ENCODE measurements at places on chromosomes 2 and 18. TPM values are rescaled to one million over a fixed set of nuclear protein-coding genes. Genes with fewer than 3 reads are reported as not detected.
A peak's percentile ranks its signal among the peaks of the same experiment; 100 is the strongest.

Gene PASK
- 7.1 TPM for polyA plus RNA-seq

Gene UGT1A5
- polyA plus RNA-seq = not detected

- DNase-seq = no peak
These were observed 15.8 kb downstream of the CWC22 start for GRCh38 chr2:179991344-179991743.

Gene TOGARAM2
- 0.05 TPM for polyA plus RNA-seq

GRCh38 chr2:12066986-12067385, 320.6 kb downstream of the LPIN1 start:
- no peak for DNase-seq

GRCh38 chr2:17263570-17263968, 254.7 kb downstream of the RAD51AP2 start:
- DNase-seq = no peak

GRCh38 chr2:46260305-46260704, 36.9 kb upstream of the EPAS1 start:
- no peak for DNase-seq

Gene MAIP1
- polyA plus RNA-seq = 22.3 TPM

DNA sequence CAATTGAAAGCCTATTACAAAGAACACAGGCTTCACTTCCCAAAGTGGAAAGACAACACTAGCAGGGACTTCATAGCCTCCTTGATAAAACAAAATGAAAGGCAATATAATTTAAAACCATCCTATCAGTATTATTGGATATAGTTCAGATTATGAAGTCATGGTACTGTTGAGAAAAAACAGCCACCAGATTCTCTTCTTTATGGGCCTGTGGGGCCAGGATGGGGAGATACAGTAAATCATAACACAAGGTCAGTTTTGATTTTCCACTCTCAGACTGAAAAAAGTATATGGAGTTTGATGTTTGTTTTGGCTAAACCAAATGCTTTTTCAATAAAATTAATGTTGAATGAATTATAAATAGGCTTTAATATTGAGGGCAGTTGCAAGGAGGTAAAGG, 129.1 kb downstream of the BCL2L11 start:
- DNase-seq = no peak

DNA sequence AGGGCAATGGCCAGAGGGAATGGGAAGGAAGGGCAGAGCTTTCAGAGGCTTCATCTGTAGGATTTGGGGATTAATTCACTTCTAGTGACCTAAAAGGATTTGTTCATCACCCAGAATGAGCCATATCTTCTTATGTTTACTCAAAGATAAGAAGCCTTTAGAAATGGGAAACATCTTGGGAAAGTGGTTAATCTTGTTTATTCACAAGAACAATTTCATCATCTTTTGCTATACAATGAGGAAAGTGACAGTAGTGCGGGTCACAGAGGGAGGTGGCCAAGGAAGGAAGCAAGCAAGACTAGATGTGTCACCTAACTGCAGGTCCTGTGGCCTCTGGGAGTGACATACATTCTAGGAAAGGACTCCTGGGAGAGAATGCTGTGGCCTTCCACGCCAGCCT, 140.4 kb upstream of the ALPP start:
- no peak for DNase-seq

- DNase-seq = no peak
These were observed 26.7 kb downstream of the ZEB2 start for GRCh38 chr2:144493027-144493809.

- DNase-seq = no peak
These were observed 564.7 kb upstream of the PIK3C3 start for GRCh38 chr18:41390309-41390708.

Gene FZD7
- 0.38 TPM for polyA plus RNA-seq

DNA sequence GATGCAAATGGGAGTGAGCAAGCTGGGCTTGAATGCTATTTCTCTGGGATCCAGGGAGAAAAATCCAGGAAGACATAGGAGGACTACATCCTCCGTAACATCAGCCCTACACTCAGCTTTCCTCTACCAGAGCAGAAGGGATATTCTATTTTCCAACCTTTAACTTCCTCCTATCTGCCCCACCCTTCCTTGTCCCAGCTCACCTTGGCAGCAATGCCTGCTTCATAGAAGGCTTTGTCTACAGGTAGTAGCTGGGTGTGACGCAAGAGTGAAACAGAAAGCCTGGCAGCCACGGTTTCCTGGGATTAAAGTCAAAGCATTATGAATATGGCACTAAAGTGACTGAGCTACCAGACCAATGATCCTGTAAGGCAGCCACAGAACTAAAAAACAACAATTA, 3.9 kb downstream of the KRTCAP3 start:
- DNase-seq = peak; percentile 33

DNA sequence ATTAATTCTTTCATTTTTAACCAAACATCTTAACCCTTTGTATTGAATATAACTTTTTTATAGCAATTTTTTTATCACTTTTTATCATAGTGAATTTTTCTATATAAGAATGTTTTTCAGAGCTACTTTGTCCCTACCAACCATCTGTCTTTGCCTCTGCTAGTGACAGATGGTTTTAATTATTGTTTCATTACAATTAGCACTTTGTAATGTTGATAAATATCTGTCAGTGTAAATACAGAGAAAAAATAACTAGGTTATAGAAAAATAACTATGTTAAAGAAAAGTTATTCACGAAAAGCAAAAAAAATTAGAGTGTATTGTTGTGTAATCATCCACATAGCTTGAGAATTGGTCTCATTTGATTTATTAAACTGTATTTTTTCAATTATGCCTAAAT, 91.0 kb upstream of the CDH19 start:
- no peak for DNase-seq

- no peak for DNase-seq
These were observed 2.8 kb upstream of the NRP2 start for GRCh38 chr2:205679410-205680009.

GRCh38 chr2:237156031-237156856, 70.6 kb downstream of the COPS8 start:
- no peak for DNase-seq

- no peak for DNase-seq
These were observed 19.4 kb downstream of the FOSL2 start for GRCh38 chr2:28411956-28412609.

Gene UGT1A10
- polyA plus RNA-seq = not detected

DNA sequence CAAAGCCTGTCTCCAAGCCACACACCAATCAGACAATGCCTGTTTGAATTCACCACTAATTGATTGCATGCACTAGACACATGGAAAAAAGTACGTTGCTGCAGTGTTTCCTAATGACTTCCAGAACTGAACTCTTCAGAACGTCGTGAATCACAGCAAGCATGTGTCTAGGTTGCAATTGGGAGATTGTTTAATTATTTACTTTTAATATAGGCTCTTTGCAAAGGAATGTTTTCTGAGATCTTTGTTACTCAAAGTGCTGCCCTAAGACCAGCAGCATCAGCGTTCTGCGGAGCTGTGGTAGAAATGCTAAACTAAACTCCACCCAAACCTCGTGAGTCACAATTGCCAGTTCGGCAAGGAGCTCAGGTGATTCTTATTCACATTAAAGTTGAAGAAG, 52.7 kb upstream of the CCDC68 start:
- DNase-seq = no peak

Gene RGPD3
- polyA plus RNA-seq = 0.05 TPM

DNA sequence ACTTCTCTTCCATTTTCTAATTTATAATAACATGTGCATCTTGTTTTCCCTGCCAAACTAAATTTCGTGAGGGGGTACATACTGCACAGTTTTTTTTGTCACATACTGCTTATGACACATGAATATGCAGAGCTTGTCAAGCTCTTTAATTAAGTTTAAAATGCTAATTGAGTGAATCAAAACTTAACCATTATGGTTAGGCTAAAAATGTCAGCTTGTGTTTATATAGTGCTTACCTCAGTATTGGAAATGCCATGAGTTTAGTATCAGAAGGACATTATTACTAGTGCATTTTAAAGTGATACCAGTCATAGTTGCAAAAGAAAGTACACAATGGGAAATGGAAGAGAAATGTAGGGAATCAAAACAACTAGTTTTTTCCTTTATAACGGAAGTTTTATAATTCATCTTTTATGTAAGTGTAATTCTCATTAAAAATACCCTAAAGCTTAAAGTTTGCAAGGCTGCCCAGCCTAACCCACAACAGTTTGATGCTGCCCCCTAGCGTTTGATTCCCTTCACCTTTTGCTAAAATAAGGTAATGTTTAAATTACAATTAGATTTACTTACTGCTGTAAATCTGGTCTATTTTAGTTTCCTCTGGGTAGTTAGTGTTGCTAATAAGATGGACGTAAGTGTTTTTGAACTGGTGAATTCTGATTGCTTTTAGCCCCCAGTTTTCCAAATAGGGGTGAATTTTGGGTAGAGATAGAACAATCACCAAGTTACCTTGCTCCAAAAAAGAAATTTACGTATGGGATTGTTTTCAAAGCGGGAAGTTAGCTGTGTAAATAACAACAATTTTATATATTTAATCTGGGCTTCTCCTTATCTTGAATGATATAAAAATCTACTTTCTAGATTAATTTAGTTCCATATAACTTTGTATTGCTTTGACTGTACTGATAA, 3.2 kb downstream of the SLC39A10 start:
- DNase-seq = peak; percentile 65

GRCh38 chr2:42136782-42137124, 32.4 kb upstream of the EML4 start:
- no peak for DNase-seq

Gene ACTG2
- polyA plus RNA-seq = not detected

Data from HepG2 (cell line).